ENCODE measurements at places on chromosomes 5 and 9. TPM values are rescaled to one million over a fixed set of nuclear protein-coding genes. Genes with fewer than 3 reads are reported as not detected.

The SURF2 gene
- 13.5 TPM for total RNA-seq

The RABGAP1 gene
- total RNA-seq = 39.4 TPM

The PIP5KL1 gene
- total RNA-seq = 2.2 TPM

The HK3 gene
- 41.1 TPM for total RNA-seq

The GNA14 gene
- 4.8 TPM for total RNA-seq

The CXCL14 gene
- 26.6 TPM for total RNA-seq

The IFNA8 gene
- not detected for total RNA-seq

The KCNT1 gene
- total RNA-seq = 0.06 TPM

The SLC45A2 gene
- total RNA-seq = not detected

The KCNV2 gene
- total RNA-seq = not detected

The EDIL3 gene
- total RNA-seq = 3.7 TPM

The IL5 gene
- not detected for total RNA-seq

The ANKRD31 gene
- 0.13 TPM for total RNA-seq

The SAXO1 gene
- total RNA-seq = not detected

The GRAMD2B gene
- 10.7 TPM for total RNA-seq

The ADRB2 gene
- total RNA-seq = 25.3 TPM

The CTXN3 gene
- not detected for total RNA-seq

The MYMK gene
- not detected for total RNA-seq

The TRAF2 gene
- total RNA-seq = 8.8 TPM

The BTNL8 gene
- total RNA-seq = 0.96 TPM

The PDE4D gene
- 28.8 TPM for total RNA-seq

The SH2D3C gene
- 28.1 TPM for total RNA-seq

The CNTNAP3 gene
- 7.9 TPM for total RNA-seq

The ARL14EPL gene
- total RNA-seq = not detected

The TUBB4B gene
- 298 TPM for total RNA-seq

The CEP72 gene
- total RNA-seq = 2.0 TPM
